NCI-H2081 (cell line): ENCODE measurements at places on chromosomes 11 and 22.

GRCh38 chr22:32048069-32048468 lies 5.0 kb downstream of the SLC5A1 start:
- DNase-seq, result no peak

- no peak for DNase-seq
Measured at GRCh38 chr11:45323601-45324249, 37.6 kb upstream of the SYT13 start.

DNA sequence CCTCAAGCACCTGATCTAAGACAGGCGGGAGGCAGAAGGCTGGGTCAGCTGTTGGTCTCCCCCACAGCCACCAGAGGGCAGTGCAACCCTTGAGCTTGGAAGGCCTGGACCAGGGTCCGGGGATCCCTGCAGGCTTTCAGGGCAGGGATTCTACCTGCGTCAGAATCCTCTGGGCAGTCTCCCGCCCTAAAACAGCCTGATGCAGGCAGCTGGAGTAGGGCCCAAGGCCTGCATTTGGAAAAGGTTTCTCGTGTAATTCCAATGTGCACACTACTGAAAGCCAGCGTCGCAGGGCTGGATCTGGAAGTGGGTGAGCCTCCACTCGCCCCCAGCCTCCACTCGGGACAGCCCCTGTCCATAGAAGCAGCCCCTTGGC lies 31.8 kb downstream of the BID start:
- DNase-seq, result peak; percentile 75

DNA sequence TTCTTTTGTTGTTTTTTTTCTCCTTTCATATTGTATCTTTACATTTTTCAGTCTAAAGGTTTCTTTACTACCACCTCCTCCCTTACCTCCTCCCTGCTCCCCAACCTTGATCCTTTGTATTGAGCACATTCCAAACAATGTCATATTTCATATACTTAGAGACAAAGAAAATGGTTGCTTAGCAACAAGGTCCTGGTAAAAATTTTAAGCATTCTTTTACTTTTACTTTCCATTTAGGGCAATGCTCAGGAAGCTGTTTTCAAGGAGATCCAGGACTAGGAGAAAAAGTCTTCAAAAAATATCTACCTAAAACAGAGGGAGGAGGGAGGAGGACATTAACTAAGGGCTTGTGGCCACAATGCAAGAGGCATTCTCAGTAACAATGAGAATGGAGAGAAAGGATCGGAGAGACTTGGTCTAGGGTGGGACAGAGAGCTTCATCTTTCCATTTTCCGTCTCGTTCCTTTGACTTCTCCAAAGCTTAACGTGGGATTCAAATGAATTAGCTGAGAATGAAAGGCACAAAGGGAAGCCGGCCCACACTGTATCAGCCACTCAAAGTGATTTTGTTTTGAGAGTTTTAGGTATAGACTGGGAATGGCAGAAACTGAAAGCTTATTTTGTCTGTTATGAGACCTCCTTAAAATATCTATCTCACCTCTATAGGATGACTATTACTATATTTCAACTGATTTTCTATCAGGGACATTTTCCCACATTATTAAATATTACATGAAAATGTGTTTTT lies 455.7 kb downstream of the RAB38 start:
- no peak for DNase-seq

DNA sequence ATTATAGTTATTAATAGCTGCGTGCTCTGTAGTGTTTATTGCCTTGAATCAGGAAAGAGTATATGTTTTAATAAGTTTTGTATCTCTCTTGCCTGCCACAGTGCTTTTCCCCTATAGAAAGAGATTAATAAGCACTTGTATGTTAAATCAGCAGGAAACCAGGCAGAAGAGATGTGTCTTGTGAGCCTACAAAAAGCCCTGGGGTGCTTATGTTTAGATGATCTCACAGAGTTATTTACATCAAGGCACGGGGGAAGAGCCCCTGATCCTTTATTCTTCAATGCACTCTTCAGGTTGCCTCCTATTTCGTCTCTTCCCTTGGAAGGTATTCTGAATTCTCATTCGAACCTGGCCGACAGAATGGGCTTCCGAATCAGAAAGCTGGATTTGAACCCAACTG lies 183.0 kb downstream of the MAML2 start:
- DNase-seq, result no peak

- no peak for DNase-seq
Measured at GRCh38 chr22:35834061-35834460, 116.4 kb downstream of the APOL5 start.

GRCh38 chr11:111441443-111441842 lies 62.4 kb upstream of the POU2AF1 start:
- no peak for DNase-seq
